ENCODE measurements at places on chromosomes 5 and 9.

DNA sequence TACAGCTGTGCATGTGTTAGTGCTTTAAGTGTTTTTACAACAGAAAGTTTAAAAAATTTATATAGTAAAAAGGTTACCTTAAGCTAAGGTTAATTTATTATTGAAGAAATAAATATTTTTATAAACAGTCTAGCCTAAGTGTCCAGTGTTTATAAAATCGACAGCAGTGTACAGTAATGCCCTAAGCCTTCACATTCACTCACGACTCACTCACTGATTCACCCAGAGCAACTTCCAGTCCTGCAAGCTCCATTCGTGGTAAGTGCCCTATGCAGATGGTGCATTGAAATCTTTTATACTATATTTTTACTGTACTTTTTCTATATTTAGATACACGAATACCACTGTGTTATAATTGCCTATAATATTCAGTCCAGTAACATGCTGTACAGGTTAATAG, 159.1 kb downstream of the ROR2 start:
- no peak for DNase-seq

DNA sequence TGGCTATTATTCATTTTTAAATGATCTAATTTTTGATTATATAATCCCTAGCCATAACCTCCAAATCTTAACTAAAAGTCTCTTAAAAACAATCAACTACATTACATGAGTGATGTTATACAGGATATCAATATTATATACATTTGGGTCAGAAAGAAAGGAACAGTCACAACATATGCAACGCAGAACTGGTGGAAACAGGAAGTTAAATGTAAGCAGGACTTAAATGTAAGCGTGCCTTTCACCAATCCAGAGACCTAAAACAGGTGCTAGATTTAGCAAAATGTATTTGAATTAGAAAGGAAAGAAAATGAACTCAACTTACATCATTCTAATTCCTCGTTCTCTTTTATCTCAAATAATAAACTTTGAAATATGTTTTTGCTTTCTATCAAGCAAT, 738.5 kb downstream of the PTPRD start:
- no peak for DNase-seq

- DNase-seq, result no peak
These were observed 29.5 kb downstream of the NIM1K start for GRCh38 chr5:43221502-43221901.

GRCh38 chr9:88396836-88397577, 8.8 kb downstream of the SPIN1 start:
- no peak for DNase-seq

- no peak for DNase-seq
These were observed 6.1 kb upstream of the TMEM252 start for GRCh38 chr9:68546596-68547390.

DNA sequence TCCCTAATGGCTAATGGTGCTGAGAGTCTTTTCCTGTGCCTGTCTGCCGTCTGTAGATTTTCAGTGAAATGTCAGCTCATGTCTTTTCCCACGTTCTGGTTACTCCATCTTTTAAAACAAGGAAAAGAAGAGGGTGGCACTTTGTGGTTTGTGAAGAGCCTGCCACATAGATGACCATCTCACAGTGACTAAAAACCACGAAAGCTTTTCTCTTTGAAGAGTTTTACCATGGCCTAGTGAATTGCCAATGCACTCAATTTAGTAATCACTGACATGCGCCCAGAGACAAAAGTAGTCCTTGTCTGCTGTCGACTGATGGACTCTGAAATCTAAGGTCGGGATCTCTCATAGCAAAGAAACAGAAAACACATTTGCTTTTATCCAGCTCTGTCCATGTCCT, 50.4 kb downstream of the SPATA31C2 start:
- no peak for DNase-seq

GRCh38 chr5:37174928-37175327, 74.2 kb downstream of the CPLANE1 start:
- no peak for DNase-seq

DNA sequence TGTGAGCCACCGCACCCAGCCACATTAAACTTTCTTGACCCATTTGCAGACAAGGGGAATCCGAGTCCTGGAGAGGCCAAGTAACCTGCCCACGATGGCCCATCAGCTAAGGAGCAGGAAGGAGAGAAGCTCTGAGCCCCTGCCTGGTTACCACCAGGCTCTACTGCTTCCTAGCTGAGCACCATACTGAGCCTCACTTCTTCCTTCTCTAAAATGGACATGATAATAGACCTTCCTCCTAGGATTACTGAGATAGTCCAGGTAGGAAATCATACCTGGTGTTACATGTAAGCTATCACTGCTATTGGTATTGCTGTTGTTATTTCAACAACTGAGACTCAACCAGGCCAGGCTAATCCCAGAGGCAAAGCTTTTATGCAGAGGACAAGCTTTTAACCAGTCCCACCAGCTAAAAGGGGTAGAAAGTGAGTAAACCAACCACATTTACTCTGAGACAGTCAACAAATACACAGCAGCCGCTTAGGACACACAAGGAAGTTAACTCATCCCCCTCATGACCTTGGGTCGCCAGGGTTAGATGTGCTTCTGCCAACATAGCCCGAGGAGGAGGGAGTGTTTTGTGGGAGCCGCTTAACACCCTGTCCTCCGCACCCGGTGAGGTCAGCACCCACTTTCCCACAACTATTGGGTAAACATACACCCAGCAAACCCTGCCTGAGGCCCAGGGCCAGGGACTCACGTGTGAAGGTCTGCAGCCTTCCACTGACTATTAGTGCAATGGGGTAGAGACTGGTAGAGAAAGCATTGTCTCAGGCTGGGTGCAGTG, 20.6 kb upstream of the PTGES start:
- no peak for DNase-seq

- DNase-seq, result no peak
These were observed 2.3 kb upstream of the HEMGN start for GRCh38 chr9:97940233-97940632.

DNA sequence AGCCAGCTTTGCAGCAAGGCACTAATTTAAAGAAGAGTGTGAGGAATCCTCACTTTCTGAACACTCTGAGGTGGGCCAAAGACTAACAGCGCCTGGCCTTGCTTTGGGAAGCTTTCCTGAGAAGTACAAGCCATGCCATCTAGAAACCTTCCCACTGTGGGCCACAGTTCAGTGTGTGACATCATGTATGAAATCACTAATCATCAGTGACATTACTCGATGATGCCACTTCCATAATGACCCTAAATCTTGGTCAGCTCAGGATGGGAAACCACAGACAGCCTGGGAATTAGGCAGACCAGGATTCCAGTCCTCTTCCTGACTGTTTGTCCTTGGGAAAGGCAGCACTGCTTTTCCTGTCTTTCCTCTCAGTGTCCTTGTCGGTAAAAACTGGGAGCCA, 54.2 kb upstream of the HSPA9 start:
- DNase-seq, result no peak

GRCh38 chr5:178114325-178115135, 1.2 kb downstream of the N4BP3 start:
- no peak for DNase-seq

GRCh38 chr5:41817625-41818301, 52.5 kb downstream of the OXCT1 start:
- no peak for DNase-seq

DNA sequence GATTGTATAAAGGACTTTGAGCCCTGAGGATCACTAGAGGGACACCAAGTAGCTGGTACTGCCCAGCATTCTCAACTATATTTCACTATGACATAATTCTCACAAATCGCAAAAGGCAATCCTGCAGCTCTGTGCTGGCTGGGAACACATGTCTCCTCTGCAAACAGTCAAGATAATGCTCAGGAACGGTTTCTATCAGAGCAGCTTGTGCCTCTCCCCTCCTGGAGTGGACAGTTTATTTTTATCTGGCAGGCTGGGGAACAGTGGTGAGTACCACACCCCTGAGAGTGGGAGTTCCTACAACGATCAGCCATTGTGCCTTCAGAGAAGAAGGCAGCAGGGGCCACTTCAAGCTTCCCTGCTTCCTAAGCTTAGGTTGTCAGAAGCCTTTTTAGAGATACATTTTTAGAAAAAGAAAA, 65.8 kb downstream of the ERAP1 start:
- DNase-seq, result no peak

- DNase-seq, result no peak
These were observed 35.2 kb upstream of the SLC36A2 start for GRCh38 chr5:151382576-151382975.

DNA sequence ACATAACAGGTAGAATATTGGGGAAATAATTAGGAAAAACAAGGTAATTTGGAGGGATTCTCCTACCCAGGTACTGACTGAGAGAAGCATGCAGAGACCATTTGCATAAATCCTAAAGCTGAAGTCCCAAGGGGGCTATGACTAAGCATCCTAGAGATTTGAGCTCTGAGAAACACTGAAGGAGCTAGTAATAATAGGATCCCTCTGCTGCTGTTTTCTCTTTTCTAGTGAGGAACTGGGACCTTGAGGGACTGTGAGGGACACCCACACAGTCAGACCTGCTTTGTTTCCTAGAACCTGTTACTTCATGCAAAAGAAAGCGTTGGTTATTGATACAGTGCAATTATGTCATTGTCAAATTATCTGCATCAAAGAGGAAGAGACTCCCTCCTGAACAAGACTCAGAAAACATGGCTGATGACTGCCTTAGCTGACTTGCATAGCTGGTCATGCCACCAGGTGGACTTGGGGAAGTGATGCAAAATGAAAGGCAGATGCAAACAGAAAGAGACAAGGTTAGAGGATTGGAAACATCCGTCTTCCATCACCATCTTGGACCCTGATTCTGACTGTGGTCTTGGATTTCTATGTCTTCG, 335.4 kb downstream of the NTRK2 start:
- no peak for DNase-seq

GRCh38 chr9:132250324-132251262, 88.7 kb downstream of the NTNG2 start:
- DNase-seq, result no peak

- no peak for DNase-seq
These were observed 52.2 kb downstream of the ZCCHC7 start for GRCh38 chr9:37172557-37172956.

- no peak for DNase-seq
These were observed 282.0 kb upstream of the ACTBL2 start for GRCh38 chr5:57764479-57765089.

DNA sequence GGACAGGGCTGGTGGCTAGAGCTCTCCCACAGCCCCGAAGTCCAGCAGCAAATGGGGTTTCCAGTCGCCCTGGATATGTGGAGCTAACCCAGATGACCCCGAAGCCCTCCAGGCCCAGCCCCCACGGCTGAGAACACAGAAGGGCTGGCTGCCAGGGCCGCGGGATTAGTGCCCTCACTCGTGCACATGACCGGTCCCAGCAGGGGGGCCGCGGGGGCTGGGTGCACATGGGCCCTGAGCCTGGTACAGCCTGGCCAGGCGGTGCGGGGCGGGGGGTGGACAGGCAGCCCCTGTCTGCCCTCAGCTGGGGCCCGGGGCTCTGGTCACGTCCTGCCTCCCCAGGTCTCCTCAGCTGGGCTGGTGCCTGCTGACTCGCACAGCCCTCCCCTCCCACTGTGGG, 5.9 kb downstream of the SSNA1 start:
- DNase-seq, result no peak

- DNase-seq, result no peak
These were observed 22.1 kb upstream of the MATR3 start for GRCh38 chr5:139271201-139272027.

- no peak for DNase-seq
These were observed 47.9 kb upstream of the HSPA9 start for GRCh38 chr5:138623053-138623452.
